ENCODE measurements at places on chromosomes 6 and 20.

DNA sequence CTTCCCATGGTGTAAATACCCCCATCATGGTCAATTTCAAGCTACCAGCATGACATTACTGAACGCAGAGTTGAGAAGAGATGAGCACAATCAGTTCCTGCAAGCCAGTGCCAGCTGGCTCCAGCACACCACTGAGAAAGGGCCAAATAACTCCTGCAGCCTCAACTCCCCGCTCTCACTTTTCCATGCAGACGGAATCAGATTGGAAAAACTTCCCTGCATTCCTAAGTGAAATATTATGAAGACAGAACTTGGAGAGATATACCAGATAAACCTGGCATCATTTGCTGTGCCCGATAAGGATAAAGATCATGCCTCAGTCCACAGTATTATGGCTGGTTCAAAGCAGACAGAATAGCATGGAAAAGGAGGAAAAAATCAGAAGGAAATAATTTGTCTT lies 56.7 kb downstream of the FILIP1 start:
- no peaks in the 10 kb centered on the region for H3K27me3 ChIP-seq
- no peak overlapping the region for H3K27ac ChIP-seq
- no peak overlapping the region for H3K4me3 ChIP-seq
- H3K4me1 ChIP-seq, result no peaks in the 10 kb centered on the region
- DNase-seq, result no peak

GRCh38 chr20:45392733-45393132 lies 14.6 kb upstream of the TP53TG5 start:
- H3K4me3 ChIP-seq, result no peak overlapping the region
- no peaks in the 10 kb centered on the region for H3K36me3 ChIP-seq
- no peak overlapping the region for H3K27ac ChIP-seq
- DNase-seq, result no peak
- H3K27me3 ChIP-seq, result no peaks in the 10 kb centered on the region
- H3K4me1 ChIP-seq, result no peaks in the 10 kb centered on the region

- no peaks in the 10 kb centered on the region for H3K36me3 ChIP-seq
- H3K27me3 ChIP-seq, result no peaks in the 10 kb centered on the region
- DNase-seq, result no peak
- no peak overlapping the region for H3K4me3 ChIP-seq
- no peak overlapping the region for H3K27ac ChIP-seq
- H3K4me1 ChIP-seq, result no peaks in the 10 kb centered on the region
These were observed 20.5 kb downstream of the GCLC start for GRCh38 chr6:53524455-53524815.

GRCh38 chr6:39929733-39930461 lies 4.4 kb downstream of the MOCS1 start:
- H3K27me3 ChIP-seq, result no peaks in the 10 kb centered on the region
- H3K36me3 ChIP-seq, result no peaks in the 10 kb centered on the region
- H3K27ac ChIP-seq, result no peak overlapping the region
- DNase-seq, result no peak

DNA sequence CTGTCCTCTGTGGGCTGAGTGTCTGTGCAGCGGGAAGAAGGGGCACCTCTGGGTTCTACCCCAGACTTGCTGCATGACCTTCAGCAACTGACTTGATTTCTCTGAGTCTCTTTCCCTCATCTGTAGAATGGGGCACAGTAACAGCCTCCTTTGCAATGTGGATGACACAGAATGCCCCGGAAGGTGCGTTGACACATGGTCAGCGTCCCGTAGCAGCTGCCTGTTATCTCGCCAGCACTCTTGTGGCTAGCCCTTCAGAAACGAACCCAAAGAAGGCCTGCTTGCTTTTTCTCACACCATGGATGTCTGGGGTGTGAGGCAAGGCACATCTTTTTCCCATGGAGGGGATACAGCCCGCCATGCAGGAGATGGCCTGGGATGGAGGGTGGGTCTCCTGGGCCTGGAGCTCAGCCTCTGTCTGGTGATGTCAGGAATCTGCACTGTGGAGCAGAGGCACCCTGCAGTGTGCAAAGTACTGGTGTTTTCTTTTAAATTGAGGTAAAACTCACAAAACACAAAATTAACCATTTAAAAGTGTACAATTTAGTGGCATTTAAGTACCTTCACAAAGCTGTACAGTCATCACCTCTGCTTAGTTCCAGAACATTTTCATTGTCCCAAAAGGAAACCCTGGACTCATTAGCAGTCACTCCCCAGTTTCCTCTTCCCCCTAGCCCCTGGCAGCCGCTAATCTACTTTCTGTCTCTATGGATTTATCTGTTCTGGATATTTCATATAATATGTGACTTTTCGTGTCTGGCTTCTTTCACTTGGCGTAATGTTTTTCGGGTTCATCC lies 59.8 kb upstream of the FAM83D start:
- peak overlapping the region; percentile 5 for H3K27ac ChIP-seq
- H3K27me3 ChIP-seq, result no peaks in the 10 kb centered on the region
- peaks cover 4% of the 10 kb centered on the region for H3K36me3 ChIP-seq
- peaks cover 67% of the 10 kb centered on the region for H3K4me1 ChIP-seq

- DNase-seq, result no peak
- H3K4me3 ChIP-seq, result no peak overlapping the region
- no peaks in the 10 kb centered on the region for H3K27me3 ChIP-seq
- no peak overlapping the region for H3K27ac ChIP-seq
- H3K4me1 ChIP-seq, result peaks cover 8% of the 10 kb centered on the region
These were observed 7.2 kb upstream of the SDC4 start for GRCh38 chr20:45355209-45356084.

DNA sequence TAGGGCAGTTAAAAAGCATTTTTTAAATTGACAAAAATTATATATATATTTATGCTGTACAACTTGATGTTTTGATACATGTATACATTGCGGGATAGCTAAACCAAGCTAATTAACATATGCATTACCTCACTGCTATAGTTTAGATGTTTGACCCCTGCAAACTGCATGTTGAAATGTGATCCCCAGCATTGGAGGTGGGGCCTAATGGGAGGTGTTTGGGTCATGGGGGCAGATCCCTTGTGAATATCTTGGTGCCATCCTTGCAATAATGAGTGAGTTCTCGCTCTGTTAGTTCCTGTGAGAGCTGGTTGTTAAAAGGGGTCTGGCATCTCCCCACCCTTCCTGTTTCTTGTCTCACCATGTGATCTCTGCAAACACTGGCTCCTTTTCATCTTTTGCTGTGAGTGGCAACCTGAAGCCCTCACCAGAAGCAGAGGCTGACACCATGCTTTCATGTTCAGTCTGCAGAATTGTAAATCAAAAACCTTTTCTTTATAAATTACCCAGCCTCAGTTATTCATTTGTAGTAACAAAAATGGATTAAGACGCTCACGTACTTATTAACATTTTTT lies 111.8 kb downstream of the MCHR2 start:
- DNase-seq, result no peak
- no peaks in the 10 kb centered on the region for H3K36me3 ChIP-seq
- H3K27me3 ChIP-seq, result no peaks in the 10 kb centered on the region
- H3K4me1 ChIP-seq, result no peaks in the 10 kb centered on the region

DNA sequence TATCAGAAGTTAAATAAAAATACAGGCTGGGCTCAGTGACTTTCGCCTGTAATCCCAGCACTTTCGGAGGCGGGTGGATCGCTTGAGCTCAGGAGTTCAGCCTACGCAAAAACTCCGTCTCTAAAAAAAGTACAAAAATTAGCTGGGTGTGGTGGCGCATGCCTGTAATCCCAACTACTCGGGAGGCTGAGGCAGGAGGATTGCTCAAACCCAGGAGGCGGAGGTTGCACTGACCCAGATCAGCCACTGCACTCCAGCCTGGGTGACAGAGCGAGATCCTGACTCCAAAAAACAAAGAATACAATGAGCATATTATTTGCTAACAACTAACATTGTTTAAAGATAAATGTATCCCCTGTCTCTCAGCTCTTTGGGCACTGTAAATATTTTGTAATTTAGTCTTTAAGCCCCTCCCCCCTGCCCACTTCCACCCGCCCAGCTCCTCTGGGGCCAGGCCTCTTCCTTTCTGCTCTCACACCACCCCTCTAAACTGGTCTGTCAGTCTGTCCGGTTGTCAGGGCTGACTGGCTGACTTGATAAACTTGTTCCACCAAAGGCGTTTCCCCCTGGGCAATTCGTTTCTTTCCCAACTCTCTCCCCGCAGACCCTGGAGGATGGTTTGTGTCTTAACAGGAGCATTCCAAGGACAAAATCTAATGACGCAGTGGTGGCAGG lies 62.4 kb upstream of the QKI start:
- peaks cover 2% of the 10 kb centered on the region for H3K27me3 ChIP-seq
- H3K4me3 ChIP-seq, result no peak overlapping the region
- peaks cover 11% of the 10 kb centered on the region for H3K4me1 ChIP-seq

- H3K4me1 ChIP-seq, result no peaks in the 10 kb centered on the region
- no peak overlapping the region for H3K4me3 ChIP-seq
- no peaks in the 10 kb centered on the region for H3K36me3 ChIP-seq
- no peaks in the 10 kb centered on the region for H3K27me3 ChIP-seq
- no peak for DNase-seq
These were observed 35.8 kb downstream of the TBX18 start for GRCh38 chr6:84728602-84729001.

- H3K4me3 ChIP-seq, result no peak overlapping the region
- H3K27me3 ChIP-seq, result no peaks in the 10 kb centered on the region
- no peak overlapping the region for H3K27ac ChIP-seq
- no peaks in the 10 kb centered on the region for H3K4me1 ChIP-seq
- DNase-seq, result no peak
These were observed 38.3 kb upstream of the HMGCLL1 start for GRCh38 chr6:55617272-55617671.

DNA sequence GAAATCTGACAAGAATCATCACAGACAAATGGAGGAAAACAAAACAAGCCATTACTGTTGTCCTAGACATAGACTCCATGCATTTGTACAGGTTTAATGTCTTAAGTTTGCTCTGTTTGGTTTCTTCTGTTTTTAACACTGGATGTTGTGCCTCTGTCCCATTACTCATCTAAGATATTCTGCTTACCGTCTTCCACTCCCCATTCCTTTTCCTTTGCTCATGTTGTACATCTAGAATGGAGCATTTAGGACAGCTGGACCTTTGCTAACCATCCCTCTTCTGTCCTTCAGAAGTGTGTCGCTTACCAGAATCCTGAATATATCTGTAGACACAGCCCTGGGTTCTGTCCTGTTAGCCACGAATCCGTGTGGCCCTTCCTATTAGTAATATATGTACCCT lies 35.2 kb downstream of the RAB22A start:
- no peak for DNase-seq
- no peak overlapping the region for H3K27ac ChIP-seq
- no peaks in the 10 kb centered on the region for H3K4me1 ChIP-seq
- peaks cover 18% of the 10 kb centered on the region for H3K36me3 ChIP-seq

GRCh38 chr6:118764766-118765165 lies 113.4 kb upstream of the CEP85L start:
- no peaks in the 10 kb centered on the region for H3K4me1 ChIP-seq
- H3K27me3 ChIP-seq, result no peaks in the 10 kb centered on the region
- no peak for DNase-seq
- no peak overlapping the region for H3K4me3 ChIP-seq
- no peak overlapping the region for H3K27ac ChIP-seq

- H3K27me3 ChIP-seq, result no peaks in the 10 kb centered on the region
- H3K4me1 ChIP-seq, result no peaks in the 10 kb centered on the region
- no peak for DNase-seq
- H3K27ac ChIP-seq, result no peak overlapping the region
- H3K36me3 ChIP-seq, result no peaks in the 10 kb centered on the region
These were observed 116.7 kb upstream of the NRSN1 start for GRCh38 chr6:24009319-24009718.

DNA sequence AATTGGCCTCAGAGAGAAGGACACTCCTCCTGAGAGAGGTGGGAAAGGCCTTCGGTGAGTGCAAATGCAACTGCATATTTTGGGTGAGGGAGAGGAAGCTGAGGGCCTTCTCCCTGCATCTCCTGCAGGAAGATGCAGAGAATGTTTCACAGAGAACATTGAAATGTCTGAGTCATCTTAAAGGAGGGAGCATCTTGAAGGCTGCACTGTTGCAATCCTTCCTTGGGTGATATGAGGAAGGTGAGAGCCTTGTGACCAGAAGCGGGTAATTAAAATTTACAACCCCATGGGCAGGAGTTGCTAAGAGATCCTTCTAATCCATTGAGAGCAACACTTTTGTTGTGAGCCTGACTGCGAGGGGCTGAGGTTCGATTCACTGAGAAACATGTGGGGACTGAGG lies 375.7 kb upstream of the MARCKS start:
- no peaks in the 10 kb centered on the region for H3K36me3 ChIP-seq
- H3K27ac ChIP-seq, result no peak overlapping the region
- DNase-seq, result no peak

GRCh38 chr6:33276864-33277662 lies at the start of gene B3GALT4:
Gene B3GALT4 (plus strand): TSS chr6:33277123. CDS start chr6:33277420, 297 bp downstream.
- peak within 1 kb of the TSS; percentile 86 for H3K27ac ChIP-seq
- DNase-seq, result peak; percentile 49
- peaks cover 22% of the 10 kb centered on the region for H3K36me3 ChIP-seq

DNA sequence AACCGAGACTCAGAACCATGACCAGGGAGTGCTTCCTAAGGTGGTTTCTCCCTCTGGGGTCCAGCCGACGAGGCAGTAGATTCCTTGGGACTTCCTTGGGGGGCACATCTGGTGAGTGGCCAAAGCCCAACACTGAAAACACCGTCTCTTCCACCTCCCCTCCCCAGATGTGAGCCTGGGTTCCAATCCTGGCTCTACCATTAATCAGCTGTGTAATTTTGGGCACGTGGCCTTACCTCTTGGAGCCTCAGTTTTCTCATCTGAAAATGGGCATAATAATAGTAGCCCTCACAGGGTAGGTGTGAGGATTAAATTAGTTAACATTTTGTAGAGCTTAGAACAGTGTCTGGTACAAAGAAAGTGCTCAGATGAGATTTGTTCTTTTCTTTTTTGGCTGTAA lies 5.5 kb downstream of the FAM110A start:
- no peaks in the 10 kb centered on the region for H3K36me3 ChIP-seq
- H3K27me3 ChIP-seq, result no peaks in the 10 kb centered on the region
- DNase-seq, result no peak
- H3K4me1 ChIP-seq, result peaks cover 18% of the 10 kb centered on the region
- no peak overlapping the region for H3K4me3 ChIP-seq
- H3K27ac ChIP-seq, result no peak overlapping the region

GRCh38 chr20:14832630-14833029 lies 495.2 kb upstream of the FLRT3 start:
- H3K27ac ChIP-seq, result peak overlapping the region; percentile 80
- DNase-seq, result peak; percentile 95
- no peak overlapping the region for H3K4me3 ChIP-seq
- H3K36me3 ChIP-seq, result no peaks in the 10 kb centered on the region
- H3K4me1 ChIP-seq, result peaks cover 40% of the 10 kb centered on the region
- H3K27me3 ChIP-seq, result no peaks in the 10 kb centered on the region

DNA sequence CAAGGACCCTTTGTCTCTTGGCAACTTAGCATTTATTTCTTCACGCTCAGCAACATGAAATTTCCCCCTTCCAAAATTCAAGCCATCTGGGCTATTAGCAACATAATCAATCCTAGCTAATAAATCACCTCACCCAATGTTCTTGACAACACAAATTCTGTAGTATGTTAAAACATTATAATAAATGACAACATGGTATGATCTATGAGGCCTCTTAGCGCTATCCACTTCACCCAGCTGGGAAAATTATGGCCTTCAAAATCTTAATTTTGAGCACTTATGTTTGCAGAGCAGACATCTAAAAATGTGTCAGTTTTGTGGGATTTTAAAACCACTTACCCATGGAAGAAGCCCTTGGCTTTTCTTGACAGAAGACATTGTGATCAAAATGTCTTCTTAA lies 181.9 kb downstream of the HDGFL1 start:
- DNase-seq, result no peak
- H3K36me3 ChIP-seq, result no peaks in the 10 kb centered on the region
- no peak overlapping the region for H3K4me3 ChIP-seq
- H3K27ac ChIP-seq, result no peak overlapping the region
- no peaks in the 10 kb centered on the region for H3K4me1 ChIP-seq
- no peaks in the 10 kb centered on the region for H3K27me3 ChIP-seq

All from GM12878 (cell line).